ENCODE measurements at places on chromosomes 3 and 15. TPM values are rescaled to one million over a fixed set of nuclear protein-coding genes. Genes with fewer than 3 reads are reported as not detected.

USP13 gene
- total RNA-seq, result 7.3 TPM

IGSF10 gene
- 0.65 TPM for total RNA-seq

- no peak for DNase-seq
- no peaks in the 10 kb centered on the region for H3K27me3 ChIP-seq
- no peak overlapping the region for H3K4me3 ChIP-seq
- no peaks in the 10 kb centered on the region for H3K36me3 ChIP-seq
- no peak overlapping the region for H3K27ac ChIP-seq
- no peaks in the 10 kb centered on the region for H3K4me1 ChIP-seq
These were observed 37.6 kb upstream of the UBE2E2 start for GRCh38 chr3:23165571-23165970.

NMB gene
- total RNA-seq, result 0.59 TPM

DNA sequence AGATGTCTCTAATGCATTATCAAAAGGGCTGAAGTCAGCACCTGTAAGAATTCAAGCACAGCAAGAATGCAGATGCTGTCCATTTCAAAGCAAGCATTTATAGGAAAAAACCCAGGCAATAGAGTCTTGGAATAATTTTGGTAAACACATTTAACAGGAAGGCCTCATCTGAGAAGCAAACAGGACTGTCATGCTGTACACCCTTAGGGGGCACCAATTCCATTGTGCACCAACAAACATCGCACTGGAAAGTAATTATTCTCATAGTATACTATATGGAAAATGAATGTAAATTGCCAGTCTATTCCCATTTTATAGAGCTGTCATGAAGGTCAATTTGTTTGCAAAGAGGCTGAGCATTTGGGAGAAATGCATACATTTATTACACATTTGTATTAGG lies 247.3 kb upstream of the SUCLG2 start:
- H3K4me3 ChIP-seq, result no peak overlapping the region
- H3K36me3 ChIP-seq, result no peaks in the 10 kb centered on the region
- no peaks in the 10 kb centered on the region for H3K27me3 ChIP-seq
- no peaks in the 10 kb centered on the region for H3K4me1 ChIP-seq

PLEKHO2 gene
- total RNA-seq, result 11.3 TPM

- H3K4me3 ChIP-seq, result no peak overlapping the region
- H3K27me3 ChIP-seq, result no peaks in the 10 kb centered on the region
- no peak overlapping the region for H3K27ac ChIP-seq
- H3K36me3 ChIP-seq, result no peaks in the 10 kb centered on the region
- no peaks in the 10 kb centered on the region for H3K4me1 ChIP-seq
- no peak for DNase-seq
These were observed 451.0 kb downstream of the EDEM1 start for GRCh38 chr3:5638550-5638949.

NPAP1 gene
- total RNA-seq, result 0.08 TPM

DNA sequence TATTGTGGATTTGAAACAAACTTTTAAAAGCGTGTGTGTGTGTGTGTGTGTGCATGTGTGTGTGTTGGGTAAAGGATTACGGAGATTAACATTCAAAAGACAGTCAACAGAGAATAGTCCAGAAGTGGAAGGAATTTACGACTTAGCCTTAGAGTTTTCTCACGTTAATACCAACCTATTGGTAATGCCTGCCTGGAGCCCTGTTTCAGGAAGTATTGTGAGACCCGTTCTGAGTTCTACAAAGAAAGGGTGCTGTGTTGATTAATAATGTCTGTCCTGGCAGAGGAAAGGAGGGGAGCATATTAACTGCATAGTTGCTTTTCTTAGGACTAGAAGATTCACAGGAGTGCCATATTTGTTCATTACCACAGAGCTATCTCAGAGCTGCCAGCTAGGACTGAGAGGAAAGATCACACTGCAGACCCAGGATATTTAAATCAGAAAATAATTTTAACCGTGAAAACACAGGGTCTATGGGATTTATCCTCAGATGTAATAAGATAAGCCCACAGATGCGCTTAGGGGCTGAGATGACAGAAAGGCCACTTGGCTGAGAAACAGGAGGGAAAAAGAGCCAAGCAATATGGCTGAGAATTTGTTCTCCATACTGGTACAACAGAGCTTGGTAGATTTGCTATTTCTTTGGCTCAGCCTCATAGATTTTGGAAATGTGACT lies 40.5 kb upstream of the FRMD4B start:
- no peaks in the 10 kb centered on the region for H3K36me3 ChIP-seq
- H3K27ac ChIP-seq, result no peak overlapping the region
- H3K4me3 ChIP-seq, result no peak overlapping the region
- no peaks in the 10 kb centered on the region for H3K27me3 ChIP-seq
- H3K4me1 ChIP-seq, result no peaks in the 10 kb centered on the region

SNURF gene
- 4.9 TPM for total RNA-seq

GRCh38 chr3:151259664-151260063 lies 18.7 kb downstream of the P2RY14 start:
- no peaks in the 10 kb centered on the region for H3K4me1 ChIP-seq
- H3K27me3 ChIP-seq, result no peaks in the 10 kb centered on the region
- H3K27ac ChIP-seq, result no peak overlapping the region
- H3K4me3 ChIP-seq, result no peak overlapping the region
- no peaks in the 10 kb centered on the region for H3K36me3 ChIP-seq

- H3K27me3 ChIP-seq, result no peaks in the 10 kb centered on the region
- H3K27ac ChIP-seq, result peak overlapping the region; percentile 82
- peaks cover 2% of the 10 kb centered on the region for H3K4me1 ChIP-seq
- no peak for DNase-seq
- no peak overlapping the region for H3K4me3 ChIP-seq
These were observed 117.2 kb upstream of the MEIS2 start for GRCh38 chr15:37217567-37217966.

NANOGP8 gene
- total RNA-seq, result not detected

All from liver (tissue), 10 donors.